ENCODE measurements at places on chromosomes 1 and 21.

- no peak for DNase-seq
These were observed 19.7 kb upstream of the ATP1B1 start for GRCh38 chr1:169086603-169087455.

GRCh38 chr1:7574121-7575040, 196.7 kb upstream of the VAMP3 start:
- no peak for DNase-seq

DNA sequence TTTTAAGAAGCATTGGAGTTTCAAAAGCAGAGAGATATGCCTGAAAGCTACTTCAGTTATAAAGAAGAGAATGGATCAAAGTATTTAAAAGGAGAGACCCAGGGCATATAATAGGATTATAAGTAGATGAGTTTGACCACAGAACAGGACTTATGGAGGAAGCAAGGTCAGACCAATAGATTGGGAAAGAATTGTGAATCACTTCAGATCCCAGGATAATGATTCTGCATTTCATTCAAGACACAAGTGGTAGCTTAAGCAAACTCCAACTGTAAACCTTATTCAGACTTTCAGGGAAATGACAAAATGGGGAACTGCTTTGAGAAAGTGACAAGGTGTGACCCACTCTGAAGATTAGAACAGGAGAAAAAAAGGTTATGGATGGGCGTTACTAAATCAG, 18.9 kb upstream of the OR10J5 start:
- no peak for DNase-seq

DNA sequence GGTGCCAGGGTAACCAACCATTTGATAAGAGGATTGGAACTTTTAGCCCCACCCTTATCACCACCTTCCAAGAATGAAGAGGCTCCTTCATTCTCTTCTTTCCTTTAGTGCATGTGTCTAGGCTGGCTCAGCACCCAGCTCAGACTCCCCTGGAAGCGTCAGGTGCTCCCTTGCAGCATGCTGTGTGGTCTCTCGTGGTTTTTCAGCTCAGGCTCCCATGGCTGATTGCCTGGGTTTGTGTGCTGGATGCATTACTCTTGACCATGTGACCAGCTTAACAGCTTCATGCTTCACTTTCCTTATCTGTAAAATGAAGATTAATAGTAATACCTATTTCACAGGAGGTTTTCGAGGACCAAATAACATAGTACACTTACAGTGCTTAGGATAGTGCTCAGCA, 198.4 kb downstream of the HHAT start:
- no peak for DNase-seq

DNA sequence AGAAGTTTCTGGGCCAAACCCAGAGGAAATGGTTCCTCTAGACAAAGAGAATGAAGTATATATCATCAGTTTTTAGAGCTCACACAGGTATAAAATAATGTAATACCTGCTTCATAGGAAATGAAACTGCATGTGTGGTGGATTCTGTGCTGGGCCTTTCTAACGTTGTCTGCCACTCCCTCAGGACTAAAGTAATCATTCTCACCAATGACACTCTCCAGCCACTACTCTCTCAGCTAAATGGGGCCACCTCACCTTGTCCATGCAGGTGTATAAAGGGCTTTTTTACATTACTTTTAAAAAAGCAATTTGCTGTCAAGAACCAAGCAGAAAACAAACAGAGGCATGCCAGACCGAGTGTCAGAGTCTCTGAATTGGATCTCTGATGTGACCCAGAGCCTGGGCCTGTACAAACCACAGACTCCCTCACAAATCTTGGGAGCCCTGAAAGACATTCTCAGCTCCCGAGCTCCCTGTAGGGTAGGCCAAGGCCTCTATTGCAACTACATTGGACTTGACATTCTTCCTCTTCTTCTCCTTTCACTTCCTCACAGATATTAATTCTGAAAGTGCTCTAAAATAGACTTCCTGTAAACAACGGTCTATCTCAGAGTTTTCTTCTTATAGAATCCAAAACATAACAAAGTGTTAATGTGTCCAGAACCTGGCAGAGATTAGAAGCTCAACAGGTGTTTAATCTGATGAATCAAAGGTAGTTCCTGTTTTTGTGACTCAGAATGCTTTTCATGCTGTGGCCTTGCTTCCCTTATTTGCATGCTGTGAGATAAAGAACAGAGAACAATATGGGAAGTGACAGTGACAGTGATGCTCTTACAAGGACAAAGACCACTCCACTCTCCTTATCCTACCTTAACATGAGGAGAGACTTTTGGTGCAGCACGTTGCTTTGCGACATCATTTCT, 8.6 kb downstream of the AIM2 start:
- no peak for DNase-seq

DNA sequence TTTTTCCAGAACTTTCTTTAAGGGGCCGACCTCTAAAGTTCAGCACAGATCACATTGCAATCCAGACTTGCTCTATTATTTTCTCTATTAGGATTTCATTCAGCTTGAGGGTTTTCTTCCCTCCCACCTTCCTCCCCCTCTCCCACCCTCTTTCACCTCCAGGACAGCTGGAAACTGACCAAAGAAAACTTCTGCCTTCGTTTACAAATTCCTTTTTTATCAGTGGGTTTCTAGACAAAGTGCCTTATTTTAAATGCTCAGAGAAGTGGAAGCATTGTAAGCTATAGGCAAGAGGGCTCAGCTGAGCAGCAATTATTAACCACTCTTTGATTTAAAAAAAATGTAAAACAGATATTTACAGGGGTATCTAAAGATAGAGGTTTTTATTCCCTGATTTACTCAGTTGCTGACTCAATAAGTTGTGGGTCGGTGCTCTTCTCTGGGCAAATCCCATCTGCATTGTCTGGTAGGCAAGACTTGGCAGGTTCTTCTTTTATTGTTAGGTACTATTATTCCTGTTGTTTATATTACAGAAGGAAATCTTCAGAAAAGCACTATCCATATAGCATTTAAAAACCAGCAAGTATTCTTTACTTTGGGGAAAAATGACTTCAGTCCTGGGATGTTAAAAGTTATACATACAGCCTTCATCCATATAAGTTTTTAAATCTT, 277.0 kb upstream of the C1orf105 start:
- no peak for DNase-seq

GRCh38 chr1:70486676-70487458, 75.8 kb downstream of the CTH start:
- DNase-seq = no peak

DNA sequence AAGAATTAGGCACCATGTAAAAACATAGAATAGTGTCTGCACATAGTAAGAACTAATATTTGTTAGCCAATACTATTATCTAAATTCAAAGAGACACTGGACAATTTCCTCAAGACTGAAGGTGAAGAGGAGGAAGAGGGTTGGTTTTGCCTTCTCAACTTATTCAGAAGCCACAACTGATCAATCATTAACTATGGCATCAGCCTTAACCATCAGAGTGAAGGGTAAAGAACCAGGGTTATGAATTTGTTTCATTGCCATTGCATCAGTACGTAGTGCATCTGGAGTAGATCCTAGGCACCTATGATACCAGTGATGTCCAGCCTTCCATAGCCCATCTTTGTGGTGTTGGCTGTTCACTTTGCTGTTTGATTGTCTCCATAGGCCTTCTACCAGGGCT, 421.7 kb upstream of the DEPDC1 start:
- no peak for DNase-seq

- DNase-seq = no peak
These were observed 65.1 kb downstream of the CLSTN1 start for GRCh38 chr1:9758559-9759121.

- DNase-seq = no peak
These were observed 195.2 kb downstream of the TOMM20 start for GRCh38 chr1:234933475-234933874.

GRCh38 chr21:45507523-45507875, 34.7 kb downstream of the SLC19A1 start:
- no peak for DNase-seq

DNA sequence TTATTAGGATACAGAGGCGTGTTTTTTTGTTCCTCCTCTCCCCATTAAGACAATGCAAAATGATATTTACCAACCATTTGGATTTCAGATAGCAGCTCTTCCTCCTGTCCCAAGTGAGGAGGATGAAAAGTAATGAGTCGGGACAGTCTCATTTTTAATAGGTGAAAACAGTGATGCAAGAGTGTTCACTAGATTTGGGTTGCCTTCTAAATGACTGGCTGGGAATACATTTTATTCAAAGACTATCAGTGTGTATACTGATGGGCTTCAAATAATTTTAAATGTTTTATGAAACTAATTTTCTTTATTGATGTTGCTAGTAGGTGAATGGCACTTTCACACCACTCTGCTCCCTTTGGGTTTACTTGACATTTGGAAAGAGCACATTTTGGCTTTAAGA, 2.1 kb downstream of the RCOR3 start:
- no peak for DNase-seq

DNA sequence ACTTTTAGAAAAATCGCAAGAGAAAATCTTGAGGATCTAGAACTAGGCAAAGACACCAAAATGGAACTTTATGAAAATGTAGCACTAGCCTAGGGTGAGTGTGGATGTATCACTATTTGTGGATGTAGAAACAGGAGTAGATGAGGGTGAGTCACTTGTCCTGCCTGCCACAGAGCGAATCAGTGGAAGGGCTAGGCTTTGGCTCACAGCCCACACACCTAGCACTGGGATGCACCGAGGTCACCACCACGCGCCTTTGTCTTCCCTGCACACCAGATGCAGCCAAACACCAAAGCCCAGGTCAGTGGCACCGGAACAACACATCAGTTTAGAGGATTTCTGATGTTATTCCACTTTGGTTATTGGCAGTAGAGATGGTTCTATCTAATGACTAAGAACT, 38.2 kb downstream of the PKNOX1 start:
- DNase-seq = no peak

- DNase-seq = no peak
These were observed 628.3 kb downstream of the MATN1 start for GRCh38 chr1:30095051-30095450.
